ENCODE measurements at places on chromosomes 16 and 17. TPM values are rescaled to one million over a fixed set of nuclear protein-coding genes. Genes with fewer than 3 reads are reported as not detected.

Gene NPIPB9
- 2.9 TPM for total RNA-seq

Gene CD19
- 0.24 TPM for total RNA-seq

Gene ABCA10
- 1.8 TPM for total RNA-seq

Gene GCGR
- not detected for total RNA-seq

Gene MYLK3
- 0.42 TPM for total RNA-seq

Gene ANKS4B
- not detected for total RNA-seq

Gene ARL5C
- total RNA-seq: 0.34 TPM

Gene TPSD1
- not detected for total RNA-seq

Gene PRR35
- total RNA-seq: not detected

Gene BRIP1
- total RNA-seq: 1.8 TPM

Measured in naive thymus-derived CD4-positive, alpha-beta T cell (primary cell).